ENCODE measurements at places on chromosomes 3 and 15. TPM values are rescaled to one million over a fixed set of nuclear protein-coding genes. Genes with fewer than 3 reads are reported as not detected.

DNA sequence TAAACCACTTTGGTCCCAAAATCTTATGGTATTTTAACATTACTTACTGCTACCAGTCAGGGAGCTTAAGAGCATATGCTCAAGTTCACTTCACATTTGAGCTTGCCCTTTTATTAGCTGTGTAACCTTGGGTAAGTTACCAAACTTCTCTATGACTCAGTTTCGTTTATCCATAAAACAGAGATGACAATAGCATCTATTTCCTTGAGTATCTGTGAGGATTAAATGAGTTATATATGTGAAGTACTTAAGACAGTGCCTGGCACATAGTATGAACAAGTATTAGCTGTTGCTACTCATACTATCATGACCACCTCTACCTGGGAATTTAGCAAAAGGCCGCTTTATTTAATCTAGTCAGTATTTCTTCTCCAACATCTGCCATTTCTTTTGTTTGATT, 5.9 kb downstream of the ATOSA start:
- peaks cover 84% of the 10 kb centered on the region for H3K36me3 ChIP-seq
- H3K27me3 ChIP-seq, result no peaks in the 10 kb centered on the region
- H3K4me3 ChIP-seq, result no peak overlapping the region
- no peak for DNase-seq

- no peak overlapping the region for H3K27ac ChIP-seq
- no peaks in the 10 kb centered on the region for H3K27me3 ChIP-seq
- H3K4me1 ChIP-seq, result no peaks in the 10 kb centered on the region
- H3K4me3 ChIP-seq, result no peak overlapping the region
- no peak for DNase-seq
These were observed 170.5 kb upstream of the POU1F1 start for GRCh38 chr3:87446849-87447387.

GRCh38 chr3:16498130-16498890, 15.2 kb downstream of the RFTN1 start:
- no peak for DNase-seq
- peaks cover 7% of the 10 kb centered on the region for H3K4me1 ChIP-seq
- H3K27me3 ChIP-seq, result no peaks in the 10 kb centered on the region
- no peak overlapping the region for H3K4me3 ChIP-seq
- H3K27ac ChIP-seq, result no peak overlapping the region

DNA sequence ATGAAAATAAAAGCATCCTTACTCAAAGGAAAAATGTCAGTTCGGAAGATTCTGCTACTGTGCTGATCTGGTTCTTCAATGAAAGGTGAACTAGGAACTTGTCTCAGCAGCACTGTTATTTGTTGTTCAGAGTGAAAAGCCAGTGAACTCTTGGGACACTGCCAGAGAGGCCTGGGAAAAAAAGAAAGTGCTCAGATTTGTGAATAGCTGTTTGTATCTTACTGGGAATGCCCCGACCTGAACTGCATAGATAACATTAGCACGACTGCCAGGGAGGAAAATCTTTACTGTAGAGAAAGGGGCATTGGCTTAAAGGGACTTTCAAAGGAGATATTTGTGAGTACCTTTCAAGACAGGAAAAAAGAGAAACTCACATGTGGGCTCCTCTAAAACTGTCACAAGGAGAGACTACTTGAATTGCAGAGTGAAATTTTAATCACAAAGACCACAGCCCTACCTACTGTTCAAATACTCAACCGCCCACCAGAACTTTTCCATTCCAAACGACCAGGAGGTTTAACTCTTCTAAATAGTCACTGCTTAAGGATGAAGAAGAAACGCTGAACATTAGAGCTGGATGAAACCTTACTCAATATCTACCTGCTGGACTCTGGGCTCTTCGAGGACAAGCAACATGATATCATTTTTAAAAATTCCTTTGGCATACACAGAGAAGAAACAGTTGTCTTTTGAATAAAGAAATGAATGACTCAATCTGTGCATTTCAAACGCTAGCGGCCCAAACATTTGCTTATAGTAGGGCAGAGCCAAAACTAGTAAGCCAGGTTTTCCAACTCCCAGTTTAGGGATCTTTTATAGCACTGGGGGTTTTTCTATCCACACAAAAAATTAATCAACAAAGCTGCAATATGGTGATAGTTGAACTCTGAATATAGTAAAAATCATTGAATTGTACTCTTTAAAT, 13.4 kb downstream of the TAMM41 start:
- H3K27me3 ChIP-seq, result no peaks in the 10 kb centered on the region
- no peak for DNase-seq
- H3K27ac ChIP-seq, result no peak overlapping the region
- peaks cover 38% of the 10 kb centered on the region for H3K36me3 ChIP-seq
- H3K4me1 ChIP-seq, result no peaks in the 10 kb centered on the region
- H3K4me3 ChIP-seq, result no peak overlapping the region

Gene DENND6A
- total RNA-seq, result 51.7 TPM

Gene NPAP1
- total RNA-seq, result not detected

Gene MED12L
- 0.68 TPM for total RNA-seq

Gene MESP2
- not detected for total RNA-seq
